ENCODE measurements at places on chromosomes 2 and 18.

GRCh38 chr2:13114391-13114790 is 397.7 kb downstream of the TRIB2 start:
- no peak for DNase-seq

DNA sequence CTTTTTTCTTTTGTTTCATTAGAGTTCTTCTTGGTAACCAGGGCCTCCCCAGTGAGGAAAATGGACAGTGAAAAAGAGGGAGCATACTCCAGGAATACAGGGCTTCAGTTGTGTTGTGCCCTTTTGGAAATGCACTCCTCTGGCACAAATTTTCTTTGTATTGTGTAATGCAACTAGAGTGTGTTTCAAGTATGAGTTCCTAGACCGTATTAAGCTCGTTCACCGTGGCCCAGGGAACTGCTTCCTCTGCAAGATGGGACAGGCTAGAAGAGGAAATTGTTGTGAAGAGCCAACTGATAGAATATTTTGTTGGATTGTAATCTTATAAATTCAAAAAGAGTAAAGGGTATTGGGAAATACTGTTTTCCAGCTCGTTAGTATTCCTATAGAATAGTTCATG is 137.2 kb upstream of the TTC39C start:
- DNase-seq = no peak

- no peak for DNase-seq
Measured at GRCh38 chr2:121085801-121086200, 199.2 kb downstream of the TFCP2L1 start.

- no peak for DNase-seq
Measured at GRCh38 chr2:230798769-230799399, 65.9 kb upstream of the ITM2C start.

GRCh38 chr2:34105006-34105767 is 506.1 kb upstream of the FAM98A start:
- no peak for DNase-seq

DNA sequence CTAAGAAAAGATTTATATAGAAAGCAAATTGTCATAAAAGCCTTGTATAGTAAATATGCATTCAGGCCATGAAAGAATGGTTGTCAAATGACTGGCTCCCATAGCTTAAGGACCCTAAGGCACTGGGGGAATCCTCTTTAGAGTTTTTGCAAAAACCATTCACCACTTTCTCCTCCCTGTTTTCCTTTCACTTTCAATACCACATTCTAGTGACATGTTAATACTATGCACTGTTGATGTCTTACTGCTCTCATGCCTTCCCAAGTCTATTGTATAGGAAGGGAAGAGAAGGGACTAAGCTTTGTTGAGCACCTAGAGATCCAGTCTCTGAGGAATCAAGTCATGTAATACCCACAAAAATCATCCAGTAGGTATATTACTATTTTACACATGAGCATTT is 383.0 kb upstream of the LRRTM1 start:
- no peak for DNase-seq

DNA sequence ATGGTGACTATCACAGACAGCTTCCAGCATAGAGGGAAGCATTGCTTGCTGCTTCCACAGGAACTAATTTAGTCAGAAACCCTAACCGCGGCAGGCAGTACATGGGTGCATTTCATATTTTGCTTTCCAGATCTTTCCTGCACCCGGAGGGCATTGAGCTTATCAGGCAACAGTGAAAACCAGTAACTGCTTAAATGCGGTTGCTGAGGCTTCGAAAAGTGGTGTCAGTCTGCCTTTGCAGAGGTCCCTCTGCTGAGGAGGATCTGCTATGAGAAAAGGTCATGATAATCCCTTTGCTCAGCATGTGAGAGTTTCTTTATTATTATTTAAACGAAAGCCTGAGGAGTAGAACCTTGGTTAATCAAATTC is 44.6 kb upstream of the ROCK2 start:
- DNase-seq = no peak

DNA sequence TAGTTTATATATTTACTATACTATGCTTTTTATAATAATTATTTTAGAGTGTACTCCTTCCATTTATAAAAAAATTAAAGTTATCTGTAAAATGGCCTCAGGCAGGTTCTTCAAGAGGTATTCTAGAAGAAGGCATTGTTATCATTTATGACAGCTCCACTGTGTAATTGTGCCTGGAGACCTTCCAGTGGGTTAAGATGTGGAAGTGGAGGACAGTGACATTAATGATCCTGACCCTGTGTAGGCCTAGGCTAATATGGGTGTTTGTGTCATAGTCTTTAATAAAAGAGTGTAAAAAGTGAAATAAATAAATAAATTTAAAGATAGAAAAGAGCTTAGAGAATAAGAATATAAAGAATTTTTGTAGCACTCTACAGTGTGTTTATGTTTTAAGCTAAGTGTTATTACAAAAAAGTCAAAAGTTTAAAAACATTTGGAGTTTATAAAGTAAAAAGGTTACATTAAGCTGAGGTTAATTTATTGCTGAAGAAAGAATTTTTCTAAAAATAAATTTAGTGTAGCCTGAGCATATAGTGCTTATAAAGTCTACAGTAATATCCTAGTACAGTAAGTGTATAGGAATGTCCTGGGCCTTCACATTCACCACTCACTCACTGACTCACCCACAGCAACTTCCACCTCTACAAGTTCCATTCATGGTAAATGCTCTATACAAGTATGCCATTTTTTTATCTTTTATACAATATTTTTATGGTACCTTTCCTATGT is 190.0 kb upstream of the SESTD1 start:
- no peak for DNase-seq

DNA sequence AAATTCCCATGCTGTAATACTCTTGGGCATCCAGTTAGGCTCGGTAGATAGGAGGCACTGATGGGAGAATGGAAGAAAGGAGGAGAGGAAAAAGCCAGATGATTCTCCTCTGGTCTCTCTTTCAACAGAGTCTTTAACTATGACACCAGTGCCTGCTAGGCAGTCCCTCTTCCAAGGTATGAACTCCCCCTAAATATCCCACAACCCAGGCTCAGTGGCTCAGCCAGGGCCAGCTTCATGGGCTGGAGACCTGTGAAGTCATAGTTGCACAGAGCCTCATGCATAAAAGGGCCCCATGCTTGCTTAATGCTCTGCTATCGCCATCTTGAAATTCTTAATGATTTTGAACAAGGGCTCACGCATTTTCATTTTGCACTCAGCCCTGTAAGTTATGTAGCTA is 869.2 kb upstream of the GCFC2 start:
- DNase-seq = no peak

- no peak for DNase-seq
Measured at GRCh38 chr2:182447863-182448262, 21.0 kb upstream of the PDE1A start.

DNA sequence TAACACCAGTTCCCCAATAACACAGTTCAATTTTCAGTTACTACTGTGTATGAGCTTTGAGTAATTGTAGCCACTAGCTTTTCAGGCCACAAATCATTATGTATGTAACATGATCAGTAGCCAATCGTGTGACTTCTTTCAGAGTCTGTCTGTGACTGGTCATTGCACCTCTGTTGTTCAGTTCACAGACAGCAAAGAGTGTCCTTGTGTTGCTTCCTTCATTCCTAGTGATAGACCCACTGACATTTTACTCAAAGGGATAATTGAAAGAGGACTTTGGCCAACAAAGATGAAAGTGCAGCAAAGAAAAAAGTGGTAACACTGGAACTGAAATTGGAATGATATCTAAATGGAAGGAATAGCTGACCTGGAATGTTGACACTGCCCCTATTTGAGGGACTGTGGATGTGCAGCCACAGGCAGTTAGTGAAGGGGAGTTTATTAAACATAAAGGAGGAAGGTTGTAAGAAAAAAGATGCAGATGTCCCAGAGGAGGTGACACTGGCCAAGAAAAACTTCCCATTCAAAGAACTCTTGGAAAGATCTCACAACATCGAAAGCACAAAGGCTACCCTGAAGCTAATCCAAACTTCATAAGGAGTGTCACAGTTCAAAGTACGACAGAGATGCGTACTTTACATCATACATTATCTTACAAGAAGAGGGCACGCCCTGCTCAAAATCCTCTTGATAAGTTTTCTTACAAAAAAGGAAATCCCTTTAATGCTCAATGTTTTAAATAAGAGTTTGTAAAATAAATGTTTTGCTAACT is 19.3 kb downstream of the TTC39C start:
- no peak for DNase-seq

DNA sequence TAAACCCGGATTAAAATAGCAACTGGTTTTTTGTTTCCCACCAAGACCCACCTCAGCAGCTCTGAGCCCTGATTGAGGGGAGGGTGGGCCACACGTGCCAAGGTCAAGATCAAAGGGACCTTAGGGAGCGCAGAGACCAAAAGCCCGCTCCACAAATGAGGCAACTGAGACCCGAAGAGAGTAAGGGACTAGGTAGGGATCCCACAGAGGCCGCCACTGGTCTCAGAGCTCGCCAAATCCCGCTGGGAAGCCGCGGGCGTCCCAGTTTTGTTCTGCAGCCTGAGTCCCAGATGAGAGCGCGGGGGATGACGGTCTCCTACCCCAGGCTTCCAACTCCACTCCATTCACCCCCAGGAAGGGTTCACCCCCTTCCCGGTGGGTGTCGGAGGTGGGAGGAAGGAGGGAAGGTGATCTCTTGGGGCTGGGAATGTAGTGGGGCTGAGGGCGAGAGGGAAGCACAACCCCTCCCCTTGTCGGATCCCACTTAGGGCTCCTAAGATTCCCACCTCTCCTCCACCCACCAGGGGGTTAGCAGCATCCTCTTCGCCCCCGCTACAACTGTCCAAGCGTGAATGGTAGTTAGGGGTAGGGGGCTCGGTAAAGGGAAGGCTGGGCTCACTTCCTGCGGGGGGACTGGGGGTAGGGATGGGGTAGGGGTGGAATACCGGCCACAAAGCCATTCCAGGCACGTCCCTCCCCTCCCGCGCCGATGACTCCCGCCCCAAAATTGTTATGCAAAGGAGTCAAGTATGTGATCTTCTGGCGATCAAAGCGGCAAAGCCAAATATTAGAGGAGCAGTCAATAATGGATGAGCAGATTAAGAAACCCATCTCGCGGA is 7.3 kb upstream of the EN1 start:
- DNase-seq = no peak

DNA sequence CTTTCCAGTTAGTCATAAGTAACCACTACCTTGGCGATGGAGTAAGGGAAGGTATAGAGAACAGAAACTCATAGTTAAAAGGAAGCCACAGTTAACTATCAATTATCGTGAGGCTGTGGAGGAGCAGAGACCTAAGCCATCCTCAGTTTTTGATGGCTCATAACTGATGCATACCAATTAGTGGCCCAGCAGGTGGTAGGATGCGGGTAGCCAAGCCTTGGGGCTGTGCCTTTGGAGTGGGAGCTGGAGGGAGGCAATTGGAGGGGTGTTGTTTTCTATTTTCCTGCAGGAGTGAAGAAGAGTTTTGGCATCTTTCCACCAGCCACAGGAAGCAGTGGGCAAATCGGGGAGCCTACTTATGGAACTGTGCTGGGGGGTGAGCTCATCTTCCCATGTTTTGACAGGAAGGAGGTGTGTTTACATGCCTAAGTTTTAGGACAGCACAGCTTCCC is 194.8 kb downstream of the TPGS2 start:
- DNase-seq = no peak

DNA sequence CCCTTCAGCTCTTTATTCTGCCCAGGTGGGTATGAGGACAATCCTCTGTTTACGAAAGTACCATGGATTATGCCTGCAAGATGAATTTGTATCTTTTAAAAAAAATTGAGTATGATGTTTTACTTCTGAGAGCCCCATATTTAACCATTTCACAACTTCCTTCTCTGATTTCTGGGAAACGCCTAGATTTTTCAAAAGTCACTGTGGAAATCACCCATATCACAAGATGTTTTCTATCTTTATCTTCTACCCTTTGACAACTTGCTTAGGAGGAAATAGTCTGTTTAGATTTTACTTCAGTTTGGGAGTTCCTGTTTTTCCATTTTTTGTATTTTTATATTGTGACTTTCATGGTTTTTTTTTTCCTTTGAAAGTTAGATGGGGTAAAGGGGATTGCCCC is 53.0 kb downstream of the ICOS start:
- no peak for DNase-seq

GRCh38 chr18:63054901-63055584 is 264.5 kb downstream of the BCL2 start:
- DNase-seq = no peak

- DNase-seq = no peak
Measured at GRCh38 chr2:201523506-201523905, 72.0 kb downstream of the STRADB start.

DNA sequence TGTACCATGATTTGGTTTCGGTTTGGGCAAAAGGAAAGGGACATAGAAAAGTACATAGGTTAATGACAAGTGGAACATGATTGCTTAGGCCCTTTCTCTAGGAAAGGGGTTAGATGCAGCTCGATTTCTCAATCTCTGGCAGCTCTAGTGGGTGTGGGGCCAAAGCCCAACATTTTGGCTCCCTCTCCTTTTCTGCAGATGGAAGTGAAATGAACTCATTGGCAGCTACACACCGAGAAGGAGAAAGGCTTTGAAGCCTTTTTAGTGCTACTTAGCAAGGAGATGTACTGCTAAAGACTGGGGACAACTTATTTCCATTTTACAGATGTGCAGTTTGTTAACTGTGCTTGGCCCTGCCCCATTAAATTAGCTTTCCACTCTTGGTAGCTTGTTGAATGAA is 93.8 kb downstream of the LYPD6B start:
- DNase-seq = no peak

DNA sequence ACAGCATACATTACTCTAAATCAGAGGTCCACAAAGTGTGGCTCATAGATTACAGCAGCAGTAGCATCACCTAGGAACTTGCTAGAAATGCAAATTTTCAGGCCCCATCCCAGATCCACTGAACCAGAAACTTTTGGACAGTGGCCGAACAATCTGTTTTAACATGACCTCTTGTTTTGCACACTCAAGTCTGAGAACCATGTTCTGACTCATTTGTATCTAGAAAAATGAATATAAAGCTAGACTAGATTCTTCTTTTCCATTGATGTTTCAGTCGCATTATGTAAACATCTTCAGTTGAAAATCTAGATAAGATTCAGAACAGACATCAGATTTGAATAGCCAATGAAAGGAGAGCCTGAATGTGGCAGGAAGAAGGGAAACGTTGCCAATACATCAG is 608.8 kb downstream of the LRP1B start:
- no peak for DNase-seq

DNA sequence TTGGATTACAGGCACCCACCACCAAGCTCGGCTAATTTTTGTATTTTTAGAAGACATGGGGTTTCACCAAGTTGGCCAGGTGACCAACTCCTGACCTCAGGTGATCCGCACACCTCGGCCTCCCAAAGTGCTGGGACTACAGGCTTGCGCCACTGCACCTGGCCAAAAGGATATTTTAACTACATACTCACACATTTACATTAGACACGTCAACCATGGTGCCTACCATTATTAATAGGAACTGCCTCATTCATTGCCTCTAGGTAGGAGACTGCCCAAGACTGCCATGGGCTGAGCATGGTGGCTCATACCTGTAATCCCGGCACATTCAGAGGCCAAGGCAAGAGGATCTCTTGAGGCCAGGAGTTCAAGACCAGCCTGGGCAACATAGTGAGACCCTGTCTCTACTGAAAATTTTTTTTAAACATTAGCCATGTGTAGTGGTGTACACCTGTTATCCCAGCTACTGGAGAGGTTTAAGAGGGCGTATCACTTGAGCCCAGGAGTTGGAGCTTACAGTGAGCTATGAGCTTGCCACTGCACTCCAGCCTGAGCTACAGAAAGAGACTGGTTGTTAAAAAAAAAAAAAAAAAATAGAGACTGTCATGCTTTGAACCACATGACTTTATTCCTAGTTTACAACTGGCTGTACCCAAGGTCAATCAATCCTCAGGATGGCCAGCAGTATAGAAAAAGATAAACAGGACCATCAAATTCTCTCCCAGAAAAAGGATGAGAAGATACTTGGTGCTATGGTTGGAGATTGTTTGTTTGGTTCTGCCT is 31.1 kb upstream of the EPC2 start:
- DNase-seq = no peak
